ENCODE measurements at places on chromosomes 2 and 18.

DNA sequence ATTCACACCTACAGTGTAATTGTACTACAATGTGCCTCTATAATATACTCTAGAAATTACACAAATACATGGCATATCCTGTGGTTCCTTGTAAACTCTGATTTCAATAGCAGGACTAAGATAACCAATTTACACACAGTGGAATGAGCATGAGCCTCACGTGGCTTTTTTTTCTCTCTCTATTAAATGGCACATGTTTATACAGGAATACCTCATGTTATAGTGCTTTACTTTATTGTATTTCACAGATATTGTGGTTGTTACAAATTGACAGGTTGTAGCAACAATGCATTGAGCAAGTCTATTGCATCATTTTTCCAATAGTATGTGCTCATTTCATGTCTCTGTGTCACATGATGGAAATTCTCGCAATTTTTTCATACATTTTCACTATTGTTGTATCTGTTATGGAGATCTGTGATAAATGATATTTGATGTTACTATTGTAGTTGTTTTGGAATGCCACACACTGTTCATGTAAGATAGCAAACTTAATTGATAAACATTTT, 260.0 kb downstream of the FSIP2 start:
- no peak for DNase-seq

GRCh38 chr2:74052732-74053710, 68.3 kb downstream of the TET3 start:
- no peak for DNase-seq

DNA sequence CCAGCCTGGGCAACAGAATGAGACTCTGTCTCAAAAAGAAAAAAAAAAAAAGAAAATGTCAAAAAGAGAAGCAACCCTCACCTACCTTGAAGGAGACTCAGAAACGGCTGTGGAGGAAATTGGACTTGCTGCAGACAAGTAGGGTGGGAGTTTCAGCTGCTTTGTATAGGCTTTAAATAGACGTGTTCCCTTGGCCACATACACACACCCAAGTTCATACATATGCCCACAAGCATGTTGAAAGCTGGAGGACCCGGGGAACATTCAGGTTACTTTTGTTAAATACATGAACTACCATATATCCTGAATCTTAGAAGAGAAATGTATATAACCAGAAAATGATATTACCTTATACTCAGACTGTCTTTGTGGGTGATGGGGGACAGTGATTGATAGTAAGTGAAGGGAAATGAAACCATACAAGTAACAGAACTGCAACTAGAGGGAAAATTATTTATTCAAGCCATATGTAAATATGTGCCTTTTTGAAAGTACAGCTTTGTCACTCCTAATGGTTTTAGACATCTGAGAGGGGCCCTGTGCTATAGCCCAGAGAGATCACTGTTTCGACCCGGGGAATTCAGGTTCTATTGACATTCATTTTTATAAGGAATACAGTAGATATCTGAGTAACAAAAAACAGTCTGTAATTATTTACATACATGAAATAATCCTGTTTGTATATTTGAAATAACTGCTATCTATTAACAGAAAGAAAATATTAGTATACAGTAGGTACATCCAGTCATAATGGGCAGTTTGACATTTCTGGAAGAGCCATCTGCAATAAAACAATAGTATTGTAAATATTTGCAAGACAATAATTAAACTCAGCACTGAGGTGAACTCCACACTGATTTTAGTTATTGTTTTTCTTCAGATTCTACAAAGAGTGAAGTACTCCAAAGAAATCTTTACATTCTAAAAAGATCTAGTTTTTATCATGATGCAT, 48.0 kb upstream of the TGIF1 start:
- no peak for DNase-seq

- DNase-seq, result no peak
Observed at GRCh38 chr2:237479747-237480146, 7.3 kb upstream of the MLPH start.

GRCh38 chr2:165536851-165537499, 67.5 kb downstream of the CSRNP3 start:
- DNase-seq, result no peak

- no peak for DNase-seq
Observed at GRCh38 chr2:35741556-35741955, 614.0 kb upstream of the CRIM1 start.

GRCh38 chr2:197673606-197674005, 1.8 kb downstream of the RFTN2 start:
- DNase-seq, result no peak

Measured in aorta (tissue), 5 donors.